ENCODE measurements at places on chromosomes 7 and 10.

DNA sequence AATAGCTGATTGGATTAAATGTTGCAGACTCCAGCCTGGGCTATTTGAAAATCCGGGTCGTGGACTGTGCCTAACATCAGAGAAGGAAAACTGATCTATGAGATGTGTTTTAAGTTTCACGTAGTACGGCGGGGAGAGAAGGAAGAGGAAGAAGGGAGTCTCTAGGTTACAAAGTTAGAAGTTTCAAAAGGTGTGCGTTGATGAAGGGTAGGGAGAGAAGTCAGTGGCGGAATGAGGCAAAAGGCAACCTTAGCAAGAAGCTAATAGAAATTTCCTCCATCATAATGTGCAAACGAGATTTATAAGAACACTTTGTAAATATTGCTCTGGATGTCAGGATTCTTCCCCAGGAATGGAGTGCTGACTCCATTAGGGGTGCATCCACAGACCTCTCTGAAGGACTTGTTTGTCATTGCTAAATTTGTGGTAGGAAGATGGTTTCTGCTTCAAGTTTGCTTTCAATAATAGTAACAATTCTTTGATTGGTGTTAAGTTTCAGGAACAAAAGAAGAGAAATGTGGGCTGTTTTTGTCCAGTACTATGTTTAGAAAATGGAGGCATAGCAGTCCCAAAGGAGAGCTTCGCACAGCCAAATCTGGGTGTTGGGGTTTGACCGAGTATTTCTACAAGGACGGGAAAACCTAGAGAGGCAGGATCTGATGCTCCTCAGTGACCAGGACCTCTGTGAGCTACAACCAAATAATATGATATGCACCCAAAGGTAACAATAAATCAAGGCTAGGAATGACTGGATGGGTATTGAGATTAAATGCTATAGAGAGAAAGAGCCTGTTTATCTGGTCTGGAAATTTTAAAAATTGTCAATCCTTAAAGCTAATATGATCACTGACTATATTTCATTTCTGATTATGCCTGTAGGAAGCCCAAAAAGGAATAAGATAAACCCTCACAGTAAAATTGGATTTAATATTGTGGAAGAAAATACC lies 8.2 kb downstream of the TWIST1 start:
- no peak overlapping the region for H3K27ac ChIP-seq
- no peak overlapping the region for H3K4me3 ChIP-seq
- H3K36me3 ChIP-seq, result no peaks in the 10 kb centered on the region
- no peak for DNase-seq
- H3K4me1 ChIP-seq, result peaks cover 27% of the 10 kb centered on the region

- H3K4me3 ChIP-seq, result no peak overlapping the region
- no peak for DNase-seq
- H3K36me3 ChIP-seq, result no peaks in the 10 kb centered on the region
- no peak overlapping the region for H3K27ac ChIP-seq
- H3K4me1 ChIP-seq, result peaks cover 2% of the 10 kb centered on the region
These were observed 257.0 kb downstream of the OTUD1 start for GRCh38 chr10:23695825-23696420.

DNA sequence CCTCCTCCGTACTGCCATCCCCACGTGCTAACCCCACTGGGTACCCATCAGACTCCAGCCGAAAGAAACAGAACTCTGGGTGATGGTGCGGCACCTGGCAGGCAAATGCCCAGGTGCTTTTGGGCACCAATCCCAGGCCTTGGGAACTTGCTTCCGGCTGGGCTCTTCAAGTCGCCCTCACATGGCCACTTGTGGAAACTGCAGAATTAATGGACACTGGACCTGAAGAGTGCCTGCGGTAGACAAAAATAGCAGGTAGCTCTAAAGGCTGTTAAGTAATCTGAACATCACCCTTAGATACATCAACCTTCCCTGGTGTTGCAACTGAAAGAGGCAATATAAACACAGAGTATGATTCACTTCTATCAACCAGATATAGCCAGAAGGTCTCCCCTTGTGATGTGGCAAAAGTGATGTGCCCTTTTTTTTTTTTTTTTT lies 644.4 kb downstream of the GRM8 start:
- H3K4me3 ChIP-seq, result no peak overlapping the region
- no peaks in the 10 kb centered on the region for H3K36me3 ChIP-seq
- DNase-seq, result no peak

- no peak within 1 kb of the TSS for H3K27ac ChIP-seq
- no peaks in the 10 kb centered on the region for H3K36me3 ChIP-seq
- no peaks in the 10 kb centered on the region for H3K4me1 ChIP-seq
- H3K27me3 ChIP-seq, result peaks cover 5% of the 10 kb centered on the region
- DNase-seq, result no peak
These were observed at the start of gene LGI1 for GRCh38 chr10:93757801-93758507. Gene LGI1 (plus strand): TSS chr10:93757936. CDS start chr10:93758145, 209 bp downstream.

- DNase-seq, result no peak
- H3K27me3 ChIP-seq, result no peaks in the 10 kb centered on the region
These were observed 657.0 kb downstream of the SDK1 start for GRCh38 chr7:3958109-3958483.

GRCh38 chr10:124722798-124723783 lies 21.1 kb downstream of the FAM53B start:
- H3K36me3 ChIP-seq, result peaks cover 7% of the 10 kb centered on the region
- peak overlapping the region; percentile 95 for H3K27ac ChIP-seq
- DNase-seq, result peak; percentile 66
- no peaks in the 10 kb centered on the region for H3K27me3 ChIP-seq

DNA sequence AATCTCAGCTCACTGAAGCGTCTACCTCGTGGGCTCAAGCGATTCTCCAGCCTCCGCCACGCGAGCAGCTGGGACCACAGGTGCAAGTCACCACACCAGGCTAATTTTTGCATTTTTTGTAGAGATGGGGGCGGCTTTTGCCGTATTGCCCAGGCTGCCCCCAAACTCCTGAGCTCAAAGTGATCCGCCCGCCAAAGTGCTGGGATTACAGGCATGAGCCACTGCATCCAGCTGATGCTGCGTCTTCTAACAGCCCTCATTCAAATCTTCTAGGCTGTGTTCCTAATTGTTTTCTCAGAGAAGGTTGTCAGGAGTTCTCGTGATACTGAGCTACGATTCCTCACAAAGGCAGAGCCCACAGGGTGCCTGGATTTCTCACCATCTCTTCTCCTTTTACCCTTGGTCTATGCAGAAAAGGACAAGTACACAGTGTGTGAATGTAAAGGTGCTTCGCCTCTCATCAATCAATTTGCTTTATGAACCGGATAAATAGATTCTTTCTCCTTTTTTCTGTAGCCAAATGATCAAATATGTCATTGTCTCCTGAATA lies 247.3 kb upstream of the PTN start:
- no peak for DNase-seq
- no peaks in the 10 kb centered on the region for H3K4me1 ChIP-seq
- no peak overlapping the region for H3K27ac ChIP-seq
- no peaks in the 10 kb centered on the region for H3K27me3 ChIP-seq

DNA sequence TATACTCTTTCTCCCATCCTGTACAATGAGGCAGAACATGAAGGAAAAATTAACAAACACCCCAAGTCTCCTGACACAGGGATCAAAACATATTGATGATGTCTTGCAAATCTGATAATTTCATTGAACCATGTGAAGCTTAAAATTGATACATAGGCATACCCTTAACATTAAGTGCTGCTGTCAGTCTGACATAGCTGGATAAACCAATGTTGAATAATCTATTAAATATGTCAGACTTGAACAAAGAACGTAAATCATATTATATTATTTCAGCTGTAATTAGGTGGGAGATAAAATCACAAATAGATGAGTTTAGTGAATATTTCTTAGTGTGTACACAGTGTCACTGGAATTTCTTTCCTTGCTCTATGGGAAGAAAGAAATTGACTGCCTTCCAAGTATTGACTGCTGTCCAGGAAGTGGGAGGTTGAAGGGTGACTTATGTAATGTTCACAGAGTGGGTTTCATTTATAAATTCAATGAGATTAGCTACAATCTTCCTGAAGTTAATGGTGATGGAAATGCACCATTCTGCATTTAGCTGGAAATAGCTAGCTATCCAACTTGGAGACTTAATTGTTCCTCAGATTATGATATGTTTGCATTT lies 170.8 kb downstream of the AUTS2 start:
- H3K36me3 ChIP-seq, result no peaks in the 10 kb centered on the region
- H3K27ac ChIP-seq, result no peak overlapping the region
- H3K27me3 ChIP-seq, result no peaks in the 10 kb centered on the region
- DNase-seq, result no peak
- H3K4me3 ChIP-seq, result no peak overlapping the region
- H3K4me1 ChIP-seq, result no peaks in the 10 kb centered on the region

DNA sequence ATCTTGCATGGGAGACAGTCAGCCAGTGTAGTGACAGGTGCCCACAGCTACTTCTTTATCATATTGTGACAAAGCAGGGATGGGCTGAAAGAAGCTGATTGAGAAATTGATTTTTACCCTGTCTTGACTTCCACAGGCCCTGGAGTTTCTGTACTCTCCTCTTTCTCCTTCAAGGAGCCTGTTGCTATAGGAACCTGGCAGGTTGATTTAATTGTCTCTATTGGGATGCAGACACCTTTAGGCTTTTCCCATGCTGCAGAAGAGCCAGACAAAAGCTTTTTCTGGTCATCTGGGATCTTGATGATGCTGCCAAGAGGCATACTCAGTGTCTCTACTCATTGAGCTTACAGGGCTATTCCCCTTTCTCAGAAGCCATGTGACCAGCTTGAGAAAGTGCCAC lies 754.8 kb downstream of the KCNMA1 start:
- no peaks in the 10 kb centered on the region for H3K36me3 ChIP-seq
- DNase-seq, result no peak
- H3K27ac ChIP-seq, result no peak overlapping the region
- H3K4me1 ChIP-seq, result peaks cover 16% of the 10 kb centered on the region
- H3K4me3 ChIP-seq, result no peak overlapping the region

DNA sequence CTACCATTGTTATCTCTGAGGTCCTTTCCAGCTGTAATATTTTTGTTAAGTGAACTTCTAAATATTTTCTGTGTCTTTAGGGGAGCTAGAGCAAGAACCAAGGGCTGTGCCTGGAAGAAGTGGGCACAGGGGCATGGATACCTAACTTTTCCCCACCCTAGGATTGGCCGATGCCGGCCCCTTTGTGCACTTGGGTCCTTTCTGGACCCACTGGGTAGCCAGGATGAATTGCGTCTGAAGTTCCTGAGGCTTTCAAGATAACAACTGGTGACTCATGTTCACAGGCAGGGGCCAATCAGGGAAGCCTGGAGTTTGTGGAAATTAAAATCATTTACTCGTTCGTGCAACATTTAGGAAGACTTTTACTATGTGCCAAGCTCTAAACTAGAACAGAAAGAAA lies 758 bp downstream of the DPCD start:
- peaks cover 4% of the 10 kb centered on the region for H3K36me3 ChIP-seq
- no peak for DNase-seq
- H3K27me3 ChIP-seq, result no peaks in the 10 kb centered on the region

DNA sequence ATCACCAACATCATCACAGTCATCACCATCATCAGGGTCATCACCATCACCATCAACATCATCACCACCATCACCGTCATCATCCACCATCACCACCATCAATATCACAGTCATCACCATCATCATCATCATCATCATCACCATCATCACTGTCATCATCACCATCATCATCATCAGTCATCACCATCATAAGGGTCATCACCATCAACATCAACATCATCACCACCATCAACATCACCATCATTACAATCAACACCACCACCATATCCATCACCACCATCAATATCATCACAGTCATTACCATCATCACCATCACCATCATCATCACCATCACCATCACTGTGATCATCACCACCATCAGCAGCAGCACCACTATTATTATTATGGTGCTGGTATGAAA lies 218.9 kb downstream of the TNS3 start:
- H3K27me3 ChIP-seq, result no peaks in the 10 kb centered on the region
- H3K4me3 ChIP-seq, result no peak overlapping the region
- no peaks in the 10 kb centered on the region for H3K36me3 ChIP-seq
- no peak overlapping the region for H3K27ac ChIP-seq
- DNase-seq, result no peak

GRCh38 chr7:53657586-53657985 lies 622.2 kb downstream of the POM121L12 start:
- H3K4me1 ChIP-seq, result no peaks in the 10 kb centered on the region
- H3K27me3 ChIP-seq, result no peaks in the 10 kb centered on the region
- no peak for DNase-seq
- no peak overlapping the region for H3K27ac ChIP-seq

DNA sequence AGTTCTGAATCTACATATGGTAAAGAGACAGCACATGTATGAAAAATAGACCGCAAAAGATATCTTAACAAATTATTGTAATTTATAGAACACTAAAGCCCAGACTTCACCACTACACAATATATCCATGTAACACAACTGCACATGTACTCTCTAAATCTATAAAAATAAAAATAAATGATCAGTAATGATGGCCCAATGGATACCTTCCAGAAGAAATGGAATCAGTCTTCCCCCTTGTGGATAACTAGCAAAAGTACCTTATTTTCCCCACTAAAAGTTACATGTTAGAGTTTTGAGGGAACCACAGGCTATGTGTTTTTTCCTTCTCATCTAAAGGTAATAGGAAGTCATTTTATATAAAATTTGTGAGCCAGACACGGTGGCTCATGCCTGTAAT lies 25.7 kb downstream of the C7orf25 start:
- H3K4me3 ChIP-seq, result no peak overlapping the region
- H3K27ac ChIP-seq, result no peak overlapping the region
- no peaks in the 10 kb centered on the region for H3K36me3 ChIP-seq
- no peaks in the 10 kb centered on the region for H3K27me3 ChIP-seq
- peaks cover 17% of the 10 kb centered on the region for H3K4me1 ChIP-seq

- no peak for DNase-seq
- no peak overlapping the region for H3K4me3 ChIP-seq
- H3K4me1 ChIP-seq, result peaks cover 63% of the 10 kb centered on the region
- H3K27ac ChIP-seq, result peak overlapping the region; percentile 23
These were observed 23.9 kb downstream of the KLF6 start for GRCh38 chr10:3761021-3761686.

Data from natural killer cell (primary cell).